Endothelial cell (in vitro differentiated cells): ENCODE measurements at places on chromosomes 4 and X.

DNA sequence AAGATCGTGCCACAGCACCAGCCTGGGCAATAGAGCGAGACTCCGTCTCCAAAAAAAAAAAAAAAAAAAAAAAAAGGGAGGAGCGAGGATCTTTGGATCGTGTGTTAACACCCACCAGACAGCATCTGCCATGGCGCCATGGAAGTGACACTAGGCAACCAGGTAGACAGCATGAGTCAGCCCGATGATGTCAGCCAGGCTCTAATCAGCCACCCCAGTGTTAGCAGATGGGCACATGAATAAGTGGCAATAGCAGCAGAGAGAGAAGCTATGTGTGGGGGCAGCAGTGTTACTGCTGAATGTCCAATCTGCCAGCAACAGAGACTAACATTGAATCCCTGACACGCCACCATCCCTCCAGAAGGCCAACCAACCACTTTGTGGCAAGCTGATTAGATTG, 6.6 kb downstream of the SYN1 start:
- no peaks in the 10 kb centered on the region for H3K36me3 ChIP-seq
- H3K4me1 ChIP-seq: peaks cover 9% of the 10 kb centered on the region
- H3K4me3 ChIP-seq: no peak overlapping the region
- DNase-seq: no peak
- peaks cover 5% of the 10 kb centered on the region for H3K27me3 ChIP-seq

GRCh38 chrX:124240422-124240821, 92.0 kb upstream of the TEX13D start:
- no peak overlapping the region for H3K4me3 ChIP-seq
- H3K36me3 ChIP-seq: no peaks in the 10 kb centered on the region

GRCh38 chr4:62455871-62456270, 1255.7 kb downstream of the ADGRL3 start:
- H3K36me3 ChIP-seq: no peaks in the 10 kb centered on the region
- no peaks in the 10 kb centered on the region for H3K4me1 ChIP-seq
- H3K27me3 ChIP-seq: no peaks in the 10 kb centered on the region
- no peak for DNase-seq
- H3K27ac ChIP-seq: no peak overlapping the region

DNA sequence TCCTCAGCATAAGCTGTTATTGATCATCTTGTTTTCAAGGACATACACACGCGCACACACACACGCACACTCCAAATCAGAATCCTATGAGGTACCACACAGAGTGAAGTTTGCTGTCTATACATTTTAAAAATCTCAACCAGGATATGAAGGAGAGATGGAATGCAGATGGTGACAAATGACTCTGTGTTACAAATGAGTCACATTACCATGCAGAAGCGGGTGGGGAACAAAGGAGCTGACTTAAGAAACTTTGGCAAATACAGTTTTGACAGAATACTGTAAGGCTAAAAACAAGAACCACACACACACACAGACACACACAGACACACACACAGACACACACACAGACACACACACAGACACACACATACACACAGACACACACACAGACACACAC, 81.7 kb downstream of the RELL1 start:
- H3K4me1 ChIP-seq: peaks cover 26% of the 10 kb centered on the region
- peaks cover 9% of the 10 kb centered on the region for H3K36me3 ChIP-seq
- no peak overlapping the region for H3K27ac ChIP-seq
- H3K27me3 ChIP-seq: peaks cover 11% of the 10 kb centered on the region
- DNase-seq: no peak

- no peak for DNase-seq
- no peaks in the 10 kb centered on the region for H3K4me1 ChIP-seq
- no peak overlapping the region for H3K27ac ChIP-seq
- H3K4me3 ChIP-seq: no peak overlapping the region
These were observed 55.9 kb downstream of the HTRA3 start for GRCh38 chr4:8325291-8325973.

GRCh38 chrX:136417806-136418205, 69.9 kb upstream of the BRS3 start:
- no peak overlapping the region for H3K27ac ChIP-seq
- no peak overlapping the region for H3K4me3 ChIP-seq
- H3K4me1 ChIP-seq: no peaks in the 10 kb centered on the region

DNA sequence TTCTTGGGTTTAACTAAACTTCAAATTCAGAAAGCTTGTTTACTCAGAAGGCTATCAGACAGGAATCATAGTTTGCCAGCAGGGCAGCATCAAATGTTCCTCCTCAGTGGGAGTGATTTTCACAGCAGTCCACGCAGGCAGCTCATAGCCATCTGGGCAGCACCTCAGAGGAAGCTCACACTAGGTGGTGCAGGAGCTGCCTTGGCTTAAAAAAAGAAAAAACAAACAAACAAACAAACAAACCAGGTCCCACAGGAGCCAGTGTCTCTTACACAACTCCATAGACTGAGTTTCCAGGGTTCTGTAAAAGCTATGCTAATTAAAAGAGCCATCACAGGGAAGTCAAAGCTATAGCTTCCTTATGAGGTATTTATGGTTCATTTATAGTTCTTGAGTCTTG, 10.5 kb upstream of the KLHL5 start:
- DNase-seq: no peak
- no peak overlapping the region for H3K27ac ChIP-seq
- H3K4me3 ChIP-seq: no peak overlapping the region
- H3K4me1 ChIP-seq: peaks cover 17% of the 10 kb centered on the region
- H3K27me3 ChIP-seq: peaks cover 1% of the 10 kb centered on the region

GRCh38 chrX:110277609-110278008, 40.3 kb downstream of the AMMECR1 start:
- peaks cover 3% of the 10 kb centered on the region for H3K36me3 ChIP-seq
- no peak for DNase-seq
- H3K4me1 ChIP-seq: peaks cover 15% of the 10 kb centered on the region
- H3K27ac ChIP-seq: no peak overlapping the region
